ENCODE measurements at places on chromosomes 11 and 22.

DNA sequence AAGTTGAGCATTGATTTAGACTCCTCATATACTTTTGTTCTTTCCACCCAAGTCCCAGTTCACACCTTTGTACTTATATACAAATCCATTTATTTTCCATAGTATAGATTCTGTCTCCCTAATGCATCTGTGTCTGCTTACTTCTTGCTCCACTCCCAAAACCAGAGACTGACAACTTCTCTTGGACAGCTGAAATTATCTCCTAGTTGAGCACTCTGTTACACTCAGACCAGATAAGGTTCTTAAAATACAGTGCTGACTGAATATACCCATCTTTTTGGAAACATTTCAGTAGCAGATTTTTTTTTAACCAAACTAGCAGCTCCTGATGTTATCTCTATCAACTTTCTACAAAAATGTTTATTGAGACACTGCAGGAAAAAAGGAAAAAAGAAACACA, 106.3 kb downstream of the OPCML start:
- no peak for DNase-seq

DNA sequence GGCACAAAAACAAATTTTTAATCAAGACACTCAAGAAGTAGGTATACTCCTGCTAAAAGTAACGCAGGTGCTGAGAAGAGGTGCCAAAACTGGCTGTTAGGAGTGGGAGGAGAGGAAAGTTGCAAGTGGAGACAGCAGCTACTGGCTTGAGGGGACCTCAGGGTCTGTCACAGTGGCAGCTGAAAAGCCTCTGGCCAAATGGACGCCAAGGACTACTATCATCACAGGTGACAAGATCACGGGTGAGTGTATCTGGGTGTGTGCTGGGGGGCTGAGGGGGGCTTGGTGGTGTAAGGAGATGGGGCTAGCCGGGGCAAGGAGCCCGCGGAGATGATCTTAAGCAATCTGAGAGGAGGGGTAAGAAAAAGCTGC, 687 bp downstream of the ZNF202 start:
- no peak for DNase-seq

GRCh38 chr11:17611503-17612220, 64.6 kb downstream of the OTOG start:
- DNase-seq, result no peak

GRCh38 chr11:117318738-117319137, 2.7 kb upstream of the BACE1 start:
- no peak for DNase-seq

- DNase-seq, result no peak
Measured at GRCh38 chr11:115939731-115940421, 435.7 kb upstream of the CADM1 start.

DNA sequence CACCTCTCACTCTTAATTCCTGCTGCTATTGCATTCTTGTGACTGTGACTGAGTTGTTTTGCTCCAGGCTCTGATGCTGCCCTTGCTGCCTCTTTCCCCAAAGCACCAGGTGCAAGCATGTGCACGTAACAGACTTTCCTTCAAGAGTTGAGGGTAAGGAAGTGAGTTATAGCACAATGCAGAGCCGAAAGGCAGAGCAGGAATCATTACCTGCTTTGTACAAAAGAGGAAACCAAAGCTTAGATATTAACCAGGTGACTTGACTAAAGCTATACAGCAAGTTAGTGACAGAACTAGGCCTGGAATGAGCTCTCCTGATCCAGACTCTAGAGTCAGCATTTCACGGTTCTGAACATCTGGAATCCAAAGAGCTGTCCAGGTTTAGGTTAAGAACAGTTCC, 33.6 kb downstream of the NEU3 start:
- no peak for DNase-seq

- no peak for DNase-seq
Measured at GRCh38 chr11:78161962-78162371, 22.5 kb upstream of the ALG8 start.

GRCh38 chr11:67278135-67278938, 10.8 kb upstream of the ANKRD13D start:
- no peak for DNase-seq

GRCh38 chr22:48968201-48968959, 859.3 kb downstream of the BRD1 start:
- DNase-seq, result no peak
